ENCODE measurements at places on chromosomes 2 and 18.

- no peak for DNase-seq
Measured at GRCh38 chr2:189609853-189610252, 29.3 kb upstream of the SLC40A1 start.

- DNase-seq: no peak
Measured at GRCh38 chr18:68288408-68288807, 426.5 kb downstream of the TMX3 start.

- DNase-seq: no peak
Measured at GRCh38 chr2:232628466-232629128, 4.8 kb upstream of the EFHD1 start.

DNA sequence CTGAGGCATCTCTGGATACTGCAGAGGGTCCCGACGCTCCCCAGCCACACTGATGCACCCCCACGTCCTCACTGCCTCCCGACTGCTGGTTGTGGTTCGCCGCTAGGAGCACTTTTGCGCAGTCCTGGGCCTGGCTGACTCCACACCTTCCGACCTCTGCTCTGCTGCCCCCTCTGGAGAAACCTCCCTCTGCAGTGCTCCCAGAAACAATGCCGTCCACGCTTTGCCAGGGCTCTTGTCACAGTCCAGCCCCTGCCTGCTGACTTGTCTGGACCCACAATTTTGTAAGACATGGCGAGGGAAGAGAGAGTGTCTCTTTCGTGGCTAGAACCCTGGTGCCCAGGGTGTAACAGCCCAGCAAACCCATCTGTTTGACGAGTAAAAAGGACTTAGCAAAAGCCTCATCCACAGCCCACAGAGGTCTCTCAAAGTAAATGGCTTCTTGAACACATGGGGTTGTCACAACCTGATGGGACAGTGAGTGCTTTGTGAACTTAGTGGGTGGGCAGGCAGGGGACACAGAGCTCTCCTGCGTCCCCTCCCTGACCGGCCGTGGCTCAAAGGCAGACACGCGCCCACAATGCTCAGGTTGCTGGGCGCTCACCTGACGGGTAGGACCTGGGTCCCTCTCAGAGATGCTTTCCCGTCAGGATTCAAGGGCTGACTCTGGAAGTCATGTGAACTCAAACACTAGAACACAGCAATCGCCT, 4.0 kb downstream of the COPS9 start:
- no peak for DNase-seq

- peak; percentile 10 for DNase-seq
Measured at GRCh38 chr2:177489719-177490301, 97.2 kb downstream of the AGPS start.

Measured in AG09309 (cell line).